ENCODE measurements at places on chromosomes 16 and 17.

DNA sequence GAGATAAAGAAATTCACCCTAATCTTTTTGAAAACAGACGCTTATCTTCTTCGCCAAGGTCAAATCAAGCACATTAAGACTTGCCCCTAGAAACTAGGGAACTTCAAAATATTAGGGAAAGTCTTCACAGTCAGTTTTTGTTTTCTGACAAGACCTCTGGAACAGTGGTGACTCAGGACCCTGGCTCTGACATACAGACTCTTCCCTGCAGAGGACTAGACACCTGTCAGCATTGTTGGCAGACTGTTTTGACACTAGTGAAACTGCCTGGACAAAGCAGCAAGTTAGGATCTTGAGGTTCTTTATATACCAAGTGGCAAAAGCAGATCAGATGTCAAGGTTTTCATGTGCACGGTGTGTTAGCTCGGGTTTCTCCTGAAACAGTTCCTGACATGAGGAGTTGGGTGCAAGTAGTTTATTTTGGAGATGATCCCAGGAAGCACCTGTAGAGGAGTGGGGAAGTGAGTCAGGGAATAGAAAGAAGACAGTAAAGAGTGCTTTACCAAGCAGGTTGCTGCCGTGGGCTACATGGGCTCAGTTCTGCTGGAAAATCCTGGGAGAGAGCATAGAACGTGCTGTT, 182.0 kb upstream of the IRX5 start:
- no peak for DNase-seq

DNA sequence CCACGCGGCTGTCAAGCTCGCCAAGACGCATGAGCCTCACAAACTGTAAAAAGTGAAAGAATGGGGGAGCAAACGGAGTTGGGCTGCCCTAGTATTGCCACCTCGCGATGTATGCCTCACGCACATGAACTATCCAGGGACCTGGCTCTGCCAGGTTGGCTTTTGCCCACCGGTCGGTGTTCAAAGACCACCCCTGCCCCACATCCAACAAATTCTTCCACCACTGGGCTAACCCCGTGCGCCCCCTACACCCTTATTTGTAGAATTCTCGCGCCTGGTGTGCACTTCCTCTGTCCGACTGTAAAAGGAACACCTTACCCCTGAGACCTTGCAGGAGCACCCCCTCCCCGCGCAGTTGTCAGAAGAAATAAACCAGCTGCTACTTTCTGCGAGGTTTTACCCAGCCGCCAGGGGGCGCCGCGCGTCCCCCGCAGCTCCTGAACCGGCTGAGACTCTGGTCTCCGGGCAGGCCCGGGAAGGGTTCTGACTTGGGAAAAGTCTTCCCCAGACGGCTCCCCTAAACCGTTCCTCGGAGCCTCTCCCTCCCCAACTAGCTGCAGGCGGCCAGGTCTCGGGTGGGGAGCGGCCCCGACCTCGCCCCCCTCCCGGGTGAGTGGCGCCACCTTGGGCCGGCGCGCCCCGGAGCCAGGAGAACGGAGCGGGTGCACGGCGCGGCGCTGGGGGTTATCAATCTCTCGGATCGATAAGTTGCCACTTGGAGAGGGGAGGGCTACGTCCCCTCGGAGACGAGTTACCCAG, 1.7 kb upstream of the ZNF423 start:
- DNase-seq, result peak; percentile 26

DNA sequence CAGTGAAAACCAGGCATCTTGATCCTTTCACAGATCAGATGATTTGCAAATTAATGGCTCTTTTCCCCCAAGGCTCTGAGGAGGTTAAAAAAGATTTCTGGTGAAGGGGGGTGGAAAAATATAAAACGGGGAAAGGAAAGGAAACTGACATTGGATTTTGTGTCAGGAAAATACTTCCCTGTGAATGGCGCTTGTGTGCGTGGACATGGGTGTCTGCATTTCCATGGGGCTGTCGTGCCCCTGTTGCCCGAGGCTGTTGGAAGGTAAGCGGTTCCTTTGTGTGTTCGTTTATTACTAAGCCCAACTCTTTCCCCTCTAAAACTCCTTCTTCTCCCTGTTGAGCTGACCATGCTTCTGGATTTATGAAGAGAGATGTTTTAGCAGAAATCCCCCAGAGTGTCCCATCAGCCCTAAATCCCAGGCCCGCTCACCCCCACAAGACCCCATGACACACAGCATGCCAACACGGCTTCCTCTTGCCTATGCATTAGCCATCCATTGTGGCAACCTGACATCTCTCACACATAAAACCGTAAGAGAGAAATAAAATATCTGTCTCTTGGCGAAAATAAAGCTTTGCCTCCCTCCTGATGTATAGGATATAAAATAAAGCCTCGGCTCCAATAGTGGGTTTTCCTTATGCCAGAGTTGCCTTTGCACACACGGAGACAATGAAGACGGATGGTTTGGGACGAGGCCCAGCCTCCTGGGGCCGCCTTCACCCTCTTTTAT, 7.3 kb upstream of the LHX1 start:
- DNase-seq, result no peak

DNA sequence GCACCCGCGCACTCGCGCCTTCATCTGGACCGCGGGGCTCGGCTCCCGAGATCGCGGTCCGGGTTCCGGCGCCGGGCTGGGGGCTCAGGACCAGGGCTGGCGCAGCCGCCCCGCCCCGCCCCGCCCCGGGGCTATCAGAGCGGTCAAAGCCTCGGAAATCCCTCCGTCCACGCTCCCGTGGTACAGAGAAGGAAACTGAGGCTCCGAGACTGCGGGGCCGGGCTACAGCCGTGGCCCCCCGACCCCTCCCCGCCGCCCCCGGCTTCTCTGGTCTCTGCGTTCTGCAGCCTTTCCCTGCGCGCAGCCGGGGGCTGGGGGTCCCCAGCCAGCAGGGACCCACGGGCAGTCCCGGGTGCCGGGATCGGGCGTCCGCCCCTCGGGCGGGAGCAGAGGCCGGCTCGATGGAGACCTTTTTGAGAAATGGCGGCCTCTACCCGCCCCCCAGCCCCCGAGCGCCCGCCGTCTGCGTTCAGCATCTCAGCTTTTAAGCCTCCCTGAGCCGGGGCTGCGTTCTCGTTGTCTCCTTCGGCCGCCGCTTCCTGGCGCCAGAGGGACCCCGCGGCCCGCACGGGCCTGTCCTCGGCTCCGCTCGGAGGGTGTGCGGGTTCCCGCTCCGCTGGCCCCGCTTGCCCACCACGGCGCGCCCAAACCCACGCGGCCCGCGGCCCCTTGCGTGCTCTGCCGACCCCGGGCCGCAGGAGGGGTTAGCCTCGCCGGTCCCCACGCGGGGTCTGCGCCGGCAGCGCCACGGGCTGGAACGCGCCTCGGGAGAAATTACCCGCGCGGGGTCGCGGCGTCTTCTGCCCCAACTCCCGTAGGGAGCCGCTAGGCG, 1.5 kb upstream of the NPTX1 start:
- DNase-seq, result peak; percentile 67

- no peak for DNase-seq
These were observed 549.0 kb downstream of the HS3ST4 start for GRCh38 chr16:26240807-26241206.

- DNase-seq, result no peak
These were observed 99.9 kb upstream of the FAM20A start for GRCh38 chr17:68701046-68701445.

DNA sequence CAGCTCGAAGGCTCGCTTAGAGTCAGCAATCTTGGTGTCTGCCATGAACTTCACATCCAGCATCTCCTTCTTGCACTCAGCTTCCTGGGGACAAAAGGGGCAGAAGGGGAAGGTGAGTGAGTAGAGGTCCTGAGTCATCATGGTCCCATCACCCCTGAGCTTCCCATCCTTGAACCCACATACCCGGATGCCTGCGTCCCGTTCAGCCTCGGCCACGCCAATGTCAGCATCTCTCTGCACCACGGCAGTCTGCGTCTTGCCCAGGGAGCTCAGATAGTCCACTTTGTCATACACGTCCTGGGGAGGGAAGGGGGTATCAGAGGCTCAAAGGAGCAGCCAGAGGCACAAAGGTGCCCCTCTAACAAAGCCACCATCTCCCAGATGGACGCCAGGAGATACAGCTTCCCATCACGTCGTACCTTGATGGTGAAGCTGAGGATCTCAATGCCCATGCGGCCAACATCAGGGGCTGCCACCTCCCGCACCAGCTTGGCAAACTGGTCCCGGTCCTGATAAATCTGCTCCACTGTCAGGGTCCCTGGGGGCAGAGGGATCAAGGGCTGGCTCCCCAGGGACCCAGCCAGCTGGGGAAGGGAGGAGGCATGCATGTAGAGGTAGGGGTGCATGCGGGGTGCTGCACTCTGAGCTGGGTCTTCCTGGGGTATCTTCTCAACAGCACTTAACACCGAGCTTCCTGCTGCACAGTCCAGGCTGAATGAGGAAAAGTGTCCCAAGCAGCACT, 15.2 kb downstream of the FLOT2 start:
- no peak for DNase-seq

DNA sequence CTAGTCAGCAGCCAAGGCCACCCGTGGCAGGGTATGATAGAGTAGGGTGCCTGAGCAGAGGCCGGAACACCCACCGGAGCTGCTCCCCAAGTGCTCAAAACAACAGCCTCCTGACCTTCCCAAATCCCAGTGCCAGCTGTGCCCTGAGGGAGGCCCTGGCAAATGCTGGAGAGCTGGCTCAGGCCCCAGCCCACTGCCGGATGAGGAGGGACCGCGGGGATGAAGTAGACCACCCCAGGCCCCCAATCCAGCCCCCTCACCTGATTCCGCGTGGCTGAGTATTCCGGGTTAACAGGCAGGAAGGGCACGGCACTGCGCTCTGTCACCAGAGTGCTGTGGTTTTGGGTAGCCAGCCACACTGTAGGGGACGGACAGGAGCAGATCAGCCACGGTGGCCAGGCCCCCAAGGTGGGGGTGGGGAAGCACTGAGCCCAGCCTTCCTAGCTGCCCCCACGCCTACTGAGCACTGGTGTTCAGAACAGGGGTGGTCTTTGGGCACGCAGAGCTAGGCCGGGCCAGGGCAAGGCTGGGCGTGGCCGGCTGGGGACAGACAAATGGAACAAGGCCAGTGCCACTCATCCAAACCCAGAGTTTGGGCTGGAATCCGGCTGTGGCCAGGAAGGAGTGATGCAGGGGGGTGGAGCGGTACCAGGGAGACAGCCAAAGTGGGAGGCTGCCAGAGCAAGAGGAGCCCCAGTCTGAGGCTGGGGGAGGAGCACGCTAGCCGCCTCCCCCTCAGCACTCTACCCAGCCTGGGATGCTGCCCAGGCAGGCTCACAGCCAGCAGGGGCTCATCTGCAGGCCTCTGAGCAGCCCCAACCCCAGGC, 9.1 kb downstream of the TP53I13 start:
- no peak for DNase-seq

DNA sequence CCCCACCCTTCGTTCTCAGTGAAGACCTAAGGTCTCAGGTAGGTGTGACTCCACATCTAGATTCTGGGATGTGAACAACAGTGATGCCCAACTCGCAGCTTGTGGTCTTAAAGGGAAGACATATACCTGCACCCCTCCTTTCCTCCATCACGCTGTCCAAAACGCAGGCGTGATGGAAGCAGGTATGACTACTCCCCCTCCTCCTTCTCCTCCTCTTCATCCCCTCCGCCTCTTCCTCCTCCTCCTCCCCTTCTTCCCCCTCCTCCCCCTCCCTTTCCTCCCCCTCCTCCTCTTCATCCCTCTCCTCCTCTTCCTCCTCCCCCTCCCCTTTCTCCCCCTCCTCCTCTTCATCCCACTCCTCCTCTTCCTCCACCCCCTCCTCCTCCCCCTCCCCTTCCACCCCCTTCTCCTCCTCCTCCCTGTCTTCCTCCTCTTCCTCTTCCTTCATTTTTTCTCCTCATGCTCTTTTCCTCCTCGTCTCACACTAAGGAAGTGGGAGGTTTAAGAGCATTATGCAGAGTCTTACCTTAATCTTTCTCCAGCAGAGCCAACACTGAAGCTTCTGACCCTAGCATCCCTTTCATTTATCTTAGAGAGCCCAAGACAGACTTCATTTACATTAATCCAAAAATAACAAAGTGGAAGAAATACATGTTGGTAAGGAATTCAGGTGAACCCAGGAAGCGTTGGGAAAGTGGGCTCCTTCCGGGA, 352.5 kb downstream of the FOXL1 start:
- DNase-seq, result peak; percentile 18
